Stimulated activated CD8-positive, alpha-beta memory T cell treated with anti-CD3 and anti-CD28 coated beads, Interleukin-7, amount 100 ng/mL, for 1 hour (primary cell): ENCODE measurements at places on chromosomes 2 and 18.
A peak's percentile ranks its signal among the peaks of the same experiment; 100 is the strongest.

DNA sequence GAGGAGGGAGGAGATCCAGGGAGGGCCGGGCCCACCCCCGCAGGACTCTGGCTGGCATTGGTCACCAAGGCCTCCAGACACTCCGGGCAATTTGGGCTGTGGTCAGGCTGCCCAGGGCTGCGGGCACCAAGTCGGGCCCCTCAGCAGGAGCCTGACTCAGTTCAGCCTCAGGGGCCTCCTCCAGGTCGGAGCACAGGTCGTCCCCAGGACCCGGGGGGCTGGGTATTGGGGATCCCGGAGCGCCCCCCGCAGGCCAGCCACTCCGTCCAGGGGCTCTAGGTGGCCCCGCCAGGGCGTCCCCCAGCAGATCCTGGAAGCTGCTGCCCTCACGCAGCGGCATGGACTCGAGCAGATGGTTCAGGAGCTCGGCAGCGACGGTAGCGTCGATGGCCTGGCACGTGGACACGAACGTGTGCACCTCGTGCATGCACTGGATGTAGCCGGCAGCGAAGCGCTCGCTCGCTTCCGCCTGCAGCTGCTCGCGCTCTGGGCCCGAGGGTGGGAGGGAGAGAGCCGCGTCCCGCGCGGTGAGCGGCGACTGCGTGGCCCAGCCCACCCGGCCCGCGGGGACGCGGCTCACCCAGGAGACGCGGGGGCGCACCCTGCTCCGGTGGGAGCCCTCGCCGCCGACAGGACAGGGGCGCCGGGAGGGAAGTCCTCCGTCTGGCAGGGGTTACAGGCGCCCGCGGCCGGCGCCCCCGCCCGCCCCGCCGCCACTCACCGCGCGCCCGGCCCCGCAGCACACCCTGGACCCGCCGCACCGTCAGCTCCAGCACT, 884 bp downstream of the HES6 start:
- DNase-seq = no peak

DNA sequence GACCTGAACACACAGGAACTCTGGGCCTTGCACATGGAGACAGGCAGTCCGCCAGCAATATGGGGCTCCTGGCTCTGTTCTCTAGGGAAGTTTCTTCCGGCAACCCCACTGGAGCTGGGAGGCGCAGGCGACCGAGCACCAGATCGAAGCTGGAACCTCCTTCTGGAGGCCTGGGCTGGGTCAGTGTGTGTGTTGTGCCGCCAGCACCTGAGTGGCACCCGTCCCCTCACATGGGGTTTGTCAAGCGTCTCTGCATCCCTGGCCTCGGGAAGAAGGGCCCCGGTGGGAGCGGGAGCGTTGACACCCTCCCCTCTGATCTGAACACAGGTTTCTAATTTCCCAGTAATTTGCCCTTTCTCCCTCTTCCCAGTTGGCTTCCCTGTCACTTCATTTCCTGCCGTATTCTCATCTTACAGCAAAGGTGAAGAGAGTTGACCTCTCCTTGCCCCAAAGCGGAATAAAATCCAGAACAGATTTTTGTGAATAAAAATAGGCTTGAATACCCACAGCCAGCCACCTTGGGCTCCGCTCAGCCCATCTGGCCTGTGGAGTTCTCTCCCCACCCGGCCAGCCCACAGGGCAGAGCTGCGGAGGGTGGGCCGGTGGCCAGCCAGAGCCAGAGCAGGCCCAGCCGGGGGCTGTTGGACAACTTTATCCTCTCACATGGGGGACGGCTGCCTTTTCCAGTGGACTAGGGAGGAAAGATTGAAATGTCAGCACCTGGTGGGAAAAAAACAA, 85.9 kb downstream of the APOB start:
- no peak for DNase-seq

GRCh38 chr2:8303322-8303832, 378.5 kb upstream of the ID2 start:
- DNase-seq = peak; percentile 46

- no peak for DNase-seq
These were observed 3.0 kb downstream of the LBH start for GRCh38 chr2:30234180-30234971.

DNA sequence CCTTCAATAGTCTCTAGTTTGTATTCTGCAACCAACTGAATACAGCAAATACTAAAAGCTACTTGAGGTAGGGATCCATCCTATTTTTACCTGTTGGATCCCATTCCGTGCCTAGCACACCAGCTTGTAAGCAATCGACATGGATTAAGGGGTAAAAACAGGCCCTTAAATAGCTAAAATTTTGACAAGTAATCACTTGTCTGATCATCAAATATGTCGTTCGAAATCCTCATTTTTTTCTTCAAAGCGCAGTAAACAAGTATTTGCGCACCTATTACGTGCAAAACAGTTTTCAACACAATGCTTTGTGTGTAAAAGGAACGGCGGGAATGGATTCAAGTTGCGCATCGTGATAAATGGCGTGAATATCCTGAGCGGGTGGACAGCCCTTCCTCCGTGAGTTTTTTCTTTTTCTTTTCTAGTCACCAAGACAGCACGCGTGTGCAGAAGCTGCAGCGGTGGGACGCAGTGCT, 1.4 kb upstream of the ACVR2A start:
- DNase-seq = no peak

DNA sequence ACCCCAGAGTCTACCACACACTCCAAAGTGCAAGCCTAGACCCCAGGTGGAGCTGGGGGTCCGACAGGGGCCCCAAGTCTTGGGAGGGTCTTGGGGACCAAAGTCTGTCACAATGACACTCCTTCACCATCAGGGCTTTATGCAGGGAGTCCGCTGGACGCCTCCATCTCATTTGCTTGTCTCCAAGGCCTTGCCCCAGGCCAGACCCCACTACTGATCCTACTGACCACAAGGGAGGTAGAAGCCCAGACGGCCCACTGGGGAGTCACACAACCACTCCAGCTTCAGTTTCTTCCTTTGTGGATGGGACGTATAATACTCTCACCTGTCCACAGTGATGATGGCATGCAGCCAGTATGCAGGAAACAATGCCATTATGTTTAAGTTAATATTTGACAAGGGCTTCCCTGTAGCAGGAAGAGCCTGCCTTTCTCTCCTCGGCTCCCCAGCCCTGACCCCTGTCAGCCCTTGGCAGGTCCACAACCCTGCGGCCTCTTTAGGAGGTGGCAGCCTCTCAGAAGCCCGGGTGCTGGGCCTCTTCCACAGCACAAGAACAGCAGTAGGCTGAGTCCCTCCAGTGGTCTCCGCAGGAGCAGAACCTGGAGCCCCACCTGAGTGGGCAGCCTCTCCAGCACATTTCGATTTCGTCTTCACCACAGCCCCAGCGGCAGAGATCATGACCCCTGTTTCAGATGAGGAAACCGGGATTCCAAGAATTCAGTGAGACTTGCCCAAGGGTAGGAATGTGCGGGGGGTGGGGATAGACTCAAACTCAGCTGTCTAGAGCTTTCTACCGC, 6.5 kb downstream of the BIN1 start:
- DNase-seq = no peak

DNA sequence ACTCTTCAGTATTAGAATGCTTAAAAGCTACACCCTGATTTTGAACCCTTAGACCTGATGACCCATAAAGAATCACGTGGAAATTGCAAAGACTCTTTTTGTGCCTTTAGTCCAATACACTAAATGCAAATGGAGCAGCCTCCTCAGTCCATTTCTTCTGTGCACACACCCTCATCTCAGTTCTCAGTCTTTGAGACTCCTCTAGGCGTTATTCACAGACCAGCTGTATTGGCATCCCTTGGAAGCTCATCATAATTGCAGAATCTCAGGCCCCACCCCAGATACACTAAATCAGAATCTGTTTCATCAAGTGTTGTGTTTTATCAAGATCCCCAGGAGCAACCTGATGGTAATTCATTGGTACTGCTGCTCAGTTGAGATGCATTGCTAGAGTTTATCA, 335.0 kb upstream of the ATP5MC3 start:
- DNase-seq = no peak

DNA sequence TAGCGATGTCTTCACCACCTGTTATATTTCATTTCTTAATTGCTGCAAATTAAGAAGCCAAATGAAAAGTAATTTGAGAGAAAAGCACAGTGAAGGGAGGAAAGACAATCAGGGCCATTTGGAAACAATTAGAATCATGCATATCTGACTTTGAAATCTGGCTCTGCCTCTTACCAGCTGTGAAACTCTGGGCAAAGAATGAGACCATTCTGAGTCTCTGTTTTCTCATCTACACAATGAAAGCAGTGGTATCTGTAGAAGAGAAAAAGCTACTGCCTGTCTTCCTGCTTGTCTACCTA, 334.5 kb upstream of the CYRIA start:
- no peak for DNase-seq

GRCh38 chr2:73981081-73982001, 3.4 kb upstream of the TET3 start:
- DNase-seq = no peak

GRCh38 chr2:241036964-241037421, 38.6 kb downstream of the SNED1 start:
- no peak for DNase-seq

- DNase-seq = no peak
These were observed 20.9 kb downstream of the DYSF start for GRCh38 chr2:71474116-71474743.

DNA sequence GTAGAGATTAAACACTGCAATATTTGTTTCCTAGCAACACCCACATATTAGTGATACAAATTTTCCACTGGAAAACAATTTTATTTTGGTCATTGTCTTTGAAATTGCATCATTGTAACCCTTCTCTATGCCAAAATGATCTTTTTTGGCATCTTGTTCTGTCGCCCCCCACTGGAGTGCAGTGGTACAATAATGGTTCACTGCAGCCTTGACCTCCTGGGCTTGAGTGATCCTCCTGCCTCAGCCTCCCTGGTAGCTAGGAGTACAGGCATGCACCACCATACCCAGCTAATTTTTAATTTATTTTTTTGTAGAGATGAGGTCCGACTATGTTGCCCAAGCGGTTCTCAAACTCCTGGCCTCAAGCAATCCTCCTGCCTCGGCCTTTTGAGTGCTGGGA, 117.4 kb downstream of the PIK3C3 start:
- no peak for DNase-seq

GRCh38 chr18:10343778-10344177, 110.7 kb upstream of the APCDD1 start:
- no peak for DNase-seq

DNA sequence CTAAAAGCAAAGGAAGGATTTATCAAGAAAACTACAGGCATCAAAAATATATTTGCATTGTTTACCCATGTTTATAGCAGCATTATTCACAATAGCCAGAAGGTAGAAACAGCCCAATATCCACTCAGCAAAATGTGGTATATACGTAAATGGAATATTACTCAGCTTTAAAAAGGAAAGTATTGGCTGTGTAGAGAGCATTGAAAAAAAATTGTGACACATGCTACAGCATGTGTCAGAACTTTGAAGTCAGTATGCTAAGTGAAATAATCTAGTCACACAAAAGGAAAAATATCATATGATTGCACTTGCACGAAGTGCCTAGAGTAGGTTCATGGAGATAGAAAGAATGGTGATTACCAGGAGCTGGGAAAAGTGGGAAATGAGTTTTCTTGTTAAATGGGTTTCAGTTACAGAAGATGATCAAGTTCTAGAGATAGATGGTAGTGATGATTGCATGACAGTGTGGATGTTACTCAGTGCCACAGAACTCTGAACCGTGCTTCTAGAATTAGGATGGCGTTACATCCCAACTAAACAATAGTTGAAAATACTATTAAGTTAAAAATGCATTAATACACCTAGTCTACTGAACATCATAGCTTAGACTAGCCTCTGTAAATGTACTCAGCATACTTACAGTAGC, 20.1 kb downstream of the ANKRD12 start:
- no peak for DNase-seq

DNA sequence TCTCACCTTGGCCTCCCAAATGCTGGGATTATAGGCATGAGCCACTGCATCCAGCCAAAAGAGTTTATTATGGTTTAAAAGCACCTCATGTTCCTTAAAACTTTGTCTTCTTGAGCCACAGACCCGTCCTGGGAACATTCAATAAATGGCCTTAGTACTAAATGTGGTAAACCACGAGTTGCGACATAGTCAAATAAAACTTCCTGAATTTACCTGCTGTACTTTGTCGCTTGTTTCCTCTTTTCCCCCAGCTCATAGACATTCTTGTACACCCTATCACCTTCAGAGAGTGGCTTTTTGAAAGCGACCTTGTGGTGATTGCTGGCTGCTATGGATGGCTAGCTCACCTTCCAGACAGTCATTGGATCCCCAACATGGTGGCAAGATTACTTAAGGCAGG, 310.4 kb downstream of the LRRTM1 start:
- DNase-seq = no peak

GRCh38 chr2:217707131-217707611, 295.6 kb downstream of the TNS1 start:
- no peak for DNase-seq

DNA sequence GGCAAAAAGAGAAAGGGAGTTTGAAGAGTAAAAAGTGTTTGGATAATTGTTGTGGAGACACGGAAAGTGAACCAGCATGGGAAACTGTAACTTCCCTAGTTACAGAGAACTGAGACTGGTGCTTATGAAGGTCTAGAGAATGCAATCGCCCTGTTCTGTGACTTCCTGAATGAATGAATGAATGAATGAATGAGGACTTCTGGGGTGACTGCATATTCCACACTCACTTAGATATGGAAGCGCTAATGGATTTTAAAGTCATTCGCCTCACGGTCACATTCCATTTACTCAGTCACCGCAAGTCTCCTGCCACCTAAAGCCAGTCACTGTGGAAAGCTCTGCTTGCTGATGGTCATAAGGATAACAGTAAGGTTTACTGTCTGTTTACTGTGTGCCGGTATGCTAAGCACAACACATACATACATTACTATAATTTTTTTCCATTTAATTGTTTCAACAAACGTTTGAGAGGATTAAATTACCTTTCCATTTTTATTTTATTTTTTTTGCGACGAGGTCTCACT, 138.2 kb downstream of the CABLES1 start:
- DNase-seq = no peak

GRCh38 chr18:37222354-37222998, 343.1 kb downstream of the CELF4 start:
- DNase-seq = no peak

- no peak for DNase-seq
These were observed 403.0 kb upstream of the ID2 start for GRCh38 chr2:8278709-8279354.

- DNase-seq = no peak
These were observed 54.3 kb downstream of the VSNL1 start for GRCh38 chr2:17594533-17595401.

- no peak for DNase-seq
These were observed 570.7 kb downstream of the EPHA4 start for GRCh38 chr2:221001381-221001801.
